ENCODE measurements at places on chromosomes 5 and 9. TPM values are rescaled to one million over a fixed set of nuclear protein-coding genes. Genes with fewer than 3 reads are reported as not detected.

DNA sequence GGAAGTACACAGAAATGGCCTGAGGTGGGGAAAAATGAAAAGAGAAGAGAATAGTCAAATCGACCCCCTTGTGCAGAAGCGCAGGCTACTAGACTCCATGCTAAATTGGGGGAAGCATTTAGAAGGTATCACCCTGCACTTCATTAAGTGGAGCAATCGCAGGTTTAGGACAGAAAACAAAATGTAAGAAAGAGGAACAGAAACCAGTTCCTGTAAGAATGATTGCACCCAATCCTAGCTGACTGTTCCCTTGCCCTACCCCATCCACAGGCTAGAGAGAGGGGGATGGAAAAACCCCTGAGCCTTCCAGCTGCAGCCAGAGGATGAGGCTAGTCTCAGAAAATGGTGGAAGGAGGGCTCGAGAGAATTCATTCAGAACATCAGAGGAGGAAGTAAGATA is 23.9 kb upstream of the PPP1R2B start:
- DNase-seq: no peak

- no peak for DNase-seq
Measured at GRCh38 chr5:124399426-124399961, 346.9 kb downstream of the ZNF608 start.

- DNase-seq: no peak
Measured at GRCh38 chr9:75175395-75175794, 87.1 kb downstream of the OSTF1 start.

- no peak for DNase-seq
Measured at GRCh38 chr5:178389026-178389729, 156.6 kb upstream of the PHYKPL start.

DNA sequence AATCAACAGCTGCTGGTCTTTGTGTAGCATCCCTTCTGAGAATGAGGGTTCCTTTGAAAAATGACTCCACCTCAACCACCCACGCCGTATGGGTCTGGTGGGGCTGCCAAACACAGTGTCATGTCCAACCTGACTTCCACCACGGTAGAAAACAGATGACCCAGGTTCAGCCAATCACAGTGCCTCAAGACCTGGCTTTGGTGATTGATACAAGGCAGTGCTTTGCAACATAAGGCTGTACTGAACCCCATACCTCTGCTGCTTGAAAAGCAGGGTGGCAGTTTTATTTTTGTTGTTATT is 11.5 kb upstream of the TGFBR1 start:
- DNase-seq: no peak

- no peak for DNase-seq
Measured at GRCh38 chr9:128818839-128819715, 777 bp downstream of the ENDOG start.

Gene ZNF474
- 0.77 TPM for polyA plus RNA-seq
